ENCODE measurements at places on chromosomes 12 and 14.

DNA sequence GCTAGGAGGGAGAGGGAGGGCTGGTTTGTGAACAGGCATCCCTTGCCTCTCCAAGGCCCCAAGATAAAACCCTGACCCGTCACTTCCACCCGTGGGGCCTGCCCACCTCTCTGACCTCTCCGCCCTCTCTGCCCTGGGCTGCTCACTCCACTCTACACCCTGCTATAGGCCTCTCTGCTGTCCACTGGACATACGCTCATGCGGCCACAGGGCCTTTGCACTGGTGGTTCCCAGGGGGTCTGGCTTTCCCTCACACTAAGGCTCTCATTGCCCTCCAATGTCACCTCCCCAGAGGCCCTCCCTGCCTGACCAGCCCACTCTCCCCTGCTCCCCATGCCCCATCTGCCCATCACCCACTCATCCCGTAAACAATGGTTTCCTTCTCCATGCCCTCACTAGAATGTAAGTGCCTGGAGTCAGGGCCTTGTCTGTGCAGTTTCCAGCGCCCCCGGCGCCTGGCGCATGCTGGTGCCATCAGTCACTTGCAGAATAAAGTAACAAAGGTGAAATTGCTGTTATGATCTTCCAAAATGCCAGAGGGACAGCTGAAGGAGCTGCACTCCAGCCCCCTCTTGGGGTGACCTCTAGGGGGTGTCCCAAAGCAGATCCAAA lies 73.6 kb downstream of the RFLNA start:
- no peak for DNase-seq

DNA sequence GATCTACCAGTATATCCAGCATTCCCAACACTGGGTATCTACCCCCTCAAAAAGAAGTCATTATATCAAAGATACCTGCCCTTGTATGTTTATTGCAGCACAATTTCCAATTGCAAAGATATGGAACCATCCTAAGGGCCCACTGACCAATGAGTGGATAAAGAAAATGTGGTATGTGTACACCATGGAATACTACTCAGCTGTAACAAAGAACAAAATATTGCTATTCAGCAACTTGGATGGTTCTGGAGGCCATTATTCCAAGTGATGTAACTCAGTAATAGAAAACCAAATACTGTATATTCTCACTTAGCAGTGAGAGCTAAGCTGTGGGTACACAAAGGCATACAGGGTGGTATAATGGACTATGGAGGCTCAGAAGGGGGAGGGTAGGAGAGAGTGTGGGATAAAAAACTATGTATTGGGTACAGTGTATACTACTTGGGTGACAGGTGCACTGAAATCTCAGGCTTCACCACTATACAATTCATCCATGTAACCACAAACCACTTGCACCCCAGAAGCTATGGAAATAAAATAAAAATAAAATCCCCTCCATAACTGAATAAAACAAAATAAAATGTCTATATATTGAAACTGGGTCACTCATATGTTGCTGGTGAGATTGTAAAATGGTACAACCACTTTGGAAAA lies 34.7 kb upstream of the STK38L start:
- no peak for DNase-seq

DNA sequence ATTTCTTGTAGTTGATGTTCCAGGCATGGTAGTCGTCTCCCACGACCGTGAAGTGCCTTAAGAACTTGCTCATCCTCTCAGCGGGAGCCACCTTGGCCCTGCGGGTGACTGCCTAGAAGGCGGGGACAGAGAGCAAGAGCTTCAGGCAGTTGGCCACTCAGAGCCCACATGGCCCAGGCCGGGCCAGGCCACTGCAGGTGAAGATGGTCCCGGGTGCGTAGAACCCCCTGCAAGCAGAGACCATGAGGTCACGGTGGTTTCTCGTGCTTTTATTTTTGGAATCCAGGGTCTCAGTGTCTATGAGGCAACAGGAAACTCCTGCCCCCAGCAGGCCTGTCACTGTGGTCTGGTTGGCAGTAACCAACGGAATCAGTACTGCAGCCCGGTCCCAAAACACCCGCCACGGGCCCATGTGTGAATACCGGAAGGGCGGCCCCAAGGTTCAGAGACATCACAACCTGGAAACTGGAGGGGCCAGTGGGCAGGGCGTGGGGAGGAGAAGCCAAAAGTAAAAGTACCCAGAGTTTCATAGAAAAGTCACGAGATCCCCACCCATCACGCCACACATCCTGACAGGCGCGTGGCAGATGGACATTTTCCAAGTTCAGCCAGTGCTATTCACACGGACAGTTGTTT lies 27.5 kb downstream of the HVCN1 start:
- DNase-seq: no peak

GRCh38 chr14:102277874-102278630 lies 26.9 kb downstream of the MOK start:
- DNase-seq: no peak

- peak; percentile 84 for DNase-seq
Measured at GRCh38 chr14:104865631-104866441, 768 bp downstream of the CEP170B start.

DNA sequence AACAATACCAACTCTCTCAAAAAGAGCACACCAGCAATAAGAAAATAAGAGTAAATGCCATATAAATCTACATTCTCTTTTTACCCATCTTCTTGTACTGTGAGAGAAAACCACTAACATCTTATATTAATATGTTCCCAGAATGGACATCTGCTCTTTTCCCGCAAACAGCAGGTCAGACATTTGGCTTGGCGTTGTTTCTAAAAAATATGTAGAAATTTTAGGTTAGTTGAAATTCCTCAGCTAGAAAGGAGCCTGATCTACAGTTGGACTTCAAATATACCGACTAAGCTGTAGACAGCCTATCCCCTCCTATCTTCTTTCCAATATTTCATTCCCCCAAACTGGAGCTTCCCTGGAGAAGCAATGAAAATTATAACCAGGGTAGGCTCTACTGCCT lies 88.7 kb downstream of the PPP2R5E start:
- no peak for DNase-seq

GRCh38 chr12:14317362-14318146 lies 47.9 kb upstream of the ATF7IP start:
- DNase-seq: no peak

DNA sequence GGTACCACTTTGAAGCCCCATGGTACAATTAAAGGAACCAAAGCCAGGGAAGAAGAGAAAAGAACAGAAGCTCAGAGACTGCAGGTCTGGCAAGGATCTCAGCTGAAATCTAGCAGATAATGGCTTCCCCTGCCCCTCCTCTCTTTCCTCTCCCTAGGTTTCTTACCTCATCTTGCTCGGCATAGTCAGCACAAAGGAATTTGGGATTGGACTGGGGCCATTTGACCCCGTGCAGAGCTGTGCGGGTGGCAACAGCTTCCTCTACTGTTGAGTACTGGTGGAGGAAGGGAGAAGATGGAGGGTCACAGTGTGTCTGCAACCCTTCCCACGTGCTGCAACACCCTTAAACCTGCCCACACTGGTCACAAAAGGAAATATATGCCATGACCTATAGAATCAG lies 4.7 kb upstream of the CDH24 start:
- DNase-seq: no peak

DNA sequence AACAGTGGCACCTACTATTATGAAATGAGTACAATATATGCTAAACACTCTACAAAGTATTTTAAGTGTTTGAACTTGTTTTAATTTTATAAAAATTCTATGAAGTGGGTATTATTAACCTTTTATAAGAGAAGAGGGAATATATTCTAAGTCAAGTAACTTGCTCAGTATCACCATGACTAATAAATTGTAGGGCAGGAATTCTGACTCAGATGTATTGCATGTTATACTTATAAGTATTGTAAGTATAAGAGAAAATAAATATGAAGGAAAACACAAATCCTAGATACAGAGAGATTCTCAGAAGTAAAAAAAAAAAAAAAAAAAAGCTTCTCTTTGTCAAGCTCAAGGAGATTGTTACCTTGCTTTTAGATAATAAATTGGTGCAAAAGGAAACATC lies 893.2 kb downstream of the SLC16A7 start:
- DNase-seq: no peak

DNA sequence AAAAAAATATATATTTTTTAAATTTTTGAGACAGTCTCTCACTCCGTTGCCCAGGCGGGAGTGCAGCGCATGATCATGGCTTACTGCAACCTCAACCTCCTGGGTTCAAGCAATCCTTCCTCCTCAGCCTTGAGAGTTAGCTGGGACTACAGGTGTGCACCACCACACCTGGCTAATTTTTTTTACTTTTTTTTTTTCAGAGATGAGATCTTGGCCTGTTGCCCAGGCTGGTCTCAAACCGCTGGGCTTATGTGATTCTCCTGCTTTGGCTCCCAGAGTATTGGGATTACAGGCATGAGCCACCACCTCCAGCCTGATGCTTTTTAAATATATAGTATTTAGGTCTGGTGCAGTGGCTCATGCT lies 24.5 kb downstream of the MDM2 start:
- no peak for DNase-seq

DNA sequence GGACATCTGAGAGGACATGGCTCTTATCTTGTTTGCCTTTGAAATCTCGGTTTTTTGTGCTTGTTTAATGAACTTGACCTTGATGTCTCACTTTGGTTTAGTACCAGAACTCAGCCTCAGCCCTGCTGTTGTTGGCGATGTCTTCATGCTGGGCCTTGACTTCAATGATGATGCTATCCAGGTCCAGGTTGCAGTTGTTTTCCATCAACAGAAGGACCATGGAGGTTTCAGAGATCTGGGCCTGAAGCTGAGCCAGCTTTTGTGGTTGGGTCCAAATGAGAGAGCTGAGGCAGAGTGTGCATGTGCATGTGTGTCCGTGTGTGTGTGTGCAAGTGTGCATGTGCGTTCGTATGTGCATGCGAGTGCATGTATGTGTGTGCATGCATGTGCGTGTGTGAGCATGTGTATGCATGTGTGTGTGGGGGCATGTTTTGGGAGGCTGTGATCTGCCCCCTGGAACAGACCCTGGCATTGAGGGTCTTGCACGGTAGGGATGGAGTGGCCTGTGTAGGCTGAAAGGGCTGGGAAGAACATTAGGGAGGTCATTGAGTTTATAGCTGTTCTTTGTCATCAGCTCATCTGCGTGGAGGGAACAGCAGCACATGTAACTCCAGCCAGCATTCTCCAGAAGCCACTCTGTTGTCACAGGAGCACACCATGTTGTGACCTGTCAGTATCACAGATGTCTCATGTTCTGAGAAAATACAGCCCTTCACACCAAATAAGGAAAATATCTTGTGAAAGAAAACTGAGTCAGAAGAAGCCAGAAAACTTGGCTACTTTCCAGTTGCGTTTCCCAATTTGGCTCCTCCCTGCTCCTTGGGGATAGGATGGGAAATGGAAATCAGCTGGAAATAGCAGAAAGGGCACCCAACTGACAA lies 10.0 kb upstream of the KRT82 start:
- DNase-seq: peak; percentile 38

- no peak for DNase-seq
Measured at GRCh38 chr14:28651148-28651547, 115.4 kb upstream of the FOXG1 start.

DNA sequence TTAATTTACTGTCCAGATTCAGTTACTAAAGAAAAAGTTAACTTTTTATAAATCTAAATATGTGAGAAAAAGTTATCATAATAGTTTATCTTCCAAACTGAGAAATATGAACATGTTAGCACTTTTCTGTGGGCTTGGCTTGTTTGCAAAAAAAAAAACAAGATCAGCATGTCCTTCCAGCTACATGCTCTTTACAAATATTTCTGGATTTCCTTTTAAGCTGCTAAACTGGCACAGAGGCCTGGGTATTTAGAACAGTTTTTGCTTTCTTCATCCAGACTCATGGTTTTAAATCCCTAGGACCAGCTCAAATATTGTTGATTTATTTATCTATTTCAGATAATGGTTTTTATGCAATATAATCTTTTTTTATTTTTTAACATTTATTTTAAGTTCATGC lies 1444.5 kb upstream of the FLRT2 start:
- DNase-seq: no peak

GRCh38 chr14:27079716-27080115 lies 481.9 kb upstream of the NOVA1 start:
- no peak for DNase-seq

DNA sequence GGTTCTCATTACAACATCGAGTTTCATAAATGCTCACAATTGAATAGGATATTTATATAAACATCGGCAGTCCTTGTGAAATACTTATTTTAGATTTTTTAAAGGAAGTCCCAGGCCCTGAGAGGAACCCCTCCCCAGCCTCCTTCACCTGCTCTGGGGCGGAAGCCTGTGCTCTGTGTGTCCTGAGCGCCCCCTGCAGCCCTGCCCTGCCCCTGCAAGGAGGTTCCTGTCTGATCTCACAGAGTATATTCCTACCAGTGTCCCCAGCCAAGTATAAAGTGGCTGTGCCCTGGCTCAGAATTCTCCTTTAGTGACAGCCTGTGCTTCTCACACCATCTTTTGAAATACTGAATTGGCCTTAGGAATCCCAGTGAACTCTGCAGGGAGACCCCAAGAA lies 659.5 kb downstream of the TMEM121 start:
- DNase-seq: no peak

DNA sequence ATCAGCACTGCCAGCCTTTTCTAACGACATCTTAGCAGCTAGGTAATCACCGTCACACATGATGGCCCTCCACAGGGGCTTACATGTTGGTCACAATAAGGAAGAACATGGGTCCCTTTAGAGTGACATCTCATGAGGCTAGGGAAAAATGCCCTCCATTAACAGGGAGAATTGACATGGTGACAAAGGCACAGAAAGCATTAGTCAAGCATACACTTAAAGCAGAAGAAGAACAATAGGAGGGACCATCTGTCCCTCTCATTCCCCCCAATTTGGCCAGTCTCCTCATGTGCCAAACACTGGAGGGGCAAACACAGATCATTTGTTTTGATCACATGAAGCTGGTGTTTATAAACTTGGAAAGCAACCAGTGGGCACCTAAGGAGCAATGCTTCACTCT lies 78.0 kb downstream of the GRIP1 start:
- DNase-seq: no peak

All from posterior cingulate gyrus (tissue), 11 donors.